ENCODE measurements at places on chromosomes 7 and 10.

GRCh38 chr10:11087372-11087771 lies 69.7 kb downstream of the CELF2 start:
- DNase-seq, result no peak

DNA sequence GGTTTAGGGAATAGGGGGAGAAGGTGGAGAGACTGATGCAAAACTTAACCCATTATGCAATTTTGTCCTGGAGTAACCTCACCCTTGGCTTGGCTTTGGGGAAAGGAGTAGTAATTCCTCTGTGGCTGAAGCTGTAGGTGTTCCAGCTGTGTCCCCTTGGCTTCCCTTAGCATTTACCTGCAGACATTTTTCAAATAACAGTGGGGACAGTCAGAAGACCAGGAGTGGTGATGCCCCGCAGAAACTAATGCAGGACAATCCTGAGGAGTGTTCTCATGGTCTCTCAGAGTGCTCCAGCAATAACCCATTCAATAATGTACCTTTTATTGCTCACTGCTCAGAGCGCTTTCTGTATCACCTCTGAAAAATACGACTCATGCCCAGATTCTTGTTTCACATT lies 282.1 kb downstream of the ZEB1 start:
- no peak for DNase-seq

GRCh38 chr7:77699056-77699455 lies 2.8 kb downstream of the RSBN1L start:
- no peak for DNase-seq

GRCh38 chr10:75569506-75569905 lies 138.1 kb downstream of the LRMDA start:
- no peak for DNase-seq

GRCh38 chr7:2614631-2615330 lies 17.0 kb upstream of the TTYH3 start:
- DNase-seq, result peak; percentile 44

DNA sequence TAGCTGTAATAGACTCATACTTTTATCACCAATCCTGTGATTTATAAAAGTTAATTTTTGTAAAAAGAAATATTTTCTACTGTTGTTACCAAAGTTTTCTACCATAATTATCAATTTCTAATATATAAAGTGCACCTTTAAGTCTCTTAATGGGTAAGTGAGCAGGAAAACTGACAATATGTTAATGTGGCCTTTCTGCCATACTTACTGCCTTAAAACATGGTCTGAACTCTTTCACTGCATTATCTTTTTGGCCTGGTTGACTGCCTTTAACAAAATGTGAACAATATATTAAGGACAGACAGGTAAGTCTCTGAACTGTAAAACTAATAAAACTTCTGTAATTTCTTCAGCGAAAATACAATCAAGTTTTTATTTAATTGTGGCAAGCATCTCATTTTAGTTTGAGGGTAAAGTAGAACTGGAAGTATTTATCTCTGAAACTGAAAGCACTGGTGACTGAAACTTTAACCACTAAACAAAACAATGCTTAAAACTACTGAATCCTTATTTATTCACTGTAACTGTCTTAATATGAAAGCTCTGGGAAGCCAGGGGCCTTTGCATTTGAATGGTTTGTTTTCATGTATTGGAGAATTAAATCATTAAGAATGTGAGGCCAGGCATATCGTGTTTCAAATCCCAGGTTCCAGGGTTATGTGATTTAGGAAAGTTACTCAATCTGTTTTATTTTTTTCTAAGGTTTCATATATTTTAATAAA lies 948.8 kb upstream of the POT1 start:
- no peak for DNase-seq

GRCh38 chr10:119347181-119347974 lies 140.0 kb downstream of the GRK5 start:
- DNase-seq, result no peak

DNA sequence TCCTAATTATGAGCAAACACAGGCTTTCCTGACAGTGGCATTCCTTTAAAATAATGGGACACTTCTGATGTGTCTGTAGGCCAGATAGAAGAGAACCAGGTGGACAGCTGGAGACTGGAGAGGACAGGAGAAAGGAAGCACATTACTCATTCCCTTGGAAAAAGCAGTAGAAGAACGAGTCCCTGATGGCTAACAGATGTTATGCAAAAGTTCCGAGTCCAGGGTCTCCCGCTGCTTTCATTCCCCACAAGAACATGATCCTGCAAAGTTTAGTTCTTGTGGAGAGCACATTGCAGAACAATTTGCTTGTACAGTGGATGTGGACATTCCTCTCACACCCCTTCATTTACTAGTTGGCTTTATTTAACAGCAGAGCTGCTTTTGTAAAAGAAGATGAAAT lies 137.6 kb downstream of the GPAM start:
- DNase-seq, result no peak

DNA sequence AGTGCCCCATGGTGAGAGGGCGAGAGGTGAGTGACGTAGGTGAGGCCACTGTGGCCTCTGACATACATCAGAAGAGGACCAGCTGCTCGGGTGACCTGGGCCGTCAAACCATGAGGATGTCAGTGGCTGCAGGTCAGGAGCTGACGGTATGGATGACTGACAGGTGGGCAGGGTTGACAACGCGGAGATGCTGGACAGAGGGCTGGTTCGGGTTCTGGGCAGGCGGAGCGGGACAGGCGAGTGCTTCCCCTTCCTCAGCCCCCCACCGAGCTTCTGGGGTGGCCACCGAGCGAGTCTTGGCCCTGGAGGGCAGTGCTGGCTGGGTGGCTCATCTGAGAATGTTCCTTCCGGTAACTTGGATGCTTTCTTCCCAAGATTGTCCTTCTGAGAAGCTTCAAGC lies 91.8 kb downstream of the ACTR3B start:
- DNase-seq, result no peak

GRCh38 chr10:13834581-13835286 lies 248.0 kb downstream of the PRPF18 start:
- DNase-seq, result no peak

- DNase-seq, result no peak
Measured at GRCh38 chr10:17655567-17656146, 11.7 kb downstream of the STAM start.

All from NCI-H2171 (cell line).